ENCODE measurements at places on chromosomes 6 and 20. TPM values are rescaled to one million over a fixed set of nuclear protein-coding genes. Genes with fewer than 3 reads are reported as not detected.

The VGLL2 gene
- not detected for total RNA-seq

The EYA4 gene
- total RNA-seq: 55.3 TPM

The LY6G5C gene
- total RNA-seq: not detected

The HLA-DQA1 gene
- total RNA-seq: 0.08 TPM

The ADGB gene
- not detected for total RNA-seq

The BACH2 gene
- total RNA-seq: 0.77 TPM

The MEP1A gene
- total RNA-seq: not detected

The PSMB9 gene
- 10.4 TPM for total RNA-seq

The CRISP2 gene
- total RNA-seq: not detected

The COL11A2 gene
- 0.98 TPM for total RNA-seq

The ZNF76 gene
- total RNA-seq: 10.0 TPM

The SH3BGRL2 gene
- 0.98 TPM for total RNA-seq

The SLC17A9 gene
- not detected for total RNA-seq

The PBOV1 gene
- total RNA-seq: not detected

The GGTLC1 gene
- total RNA-seq: not detected

The TCF19 gene
- 14.3 TPM for total RNA-seq

The C20orf96 gene
- total RNA-seq: 1.6 TPM

The TENT5A gene
- total RNA-seq: 39.1 TPM

All from SK-MEL-5 (cell line).